ENCODE measurements at places on chromosomes 5 and 9. TPM values are rescaled to one million over a fixed set of nuclear protein-coding genes. Genes with fewer than 3 reads are reported as not detected.

Gene KIF4B
- total RNA-seq, result 3.0 TPM

Gene LHX2
- total RNA-seq, result 5.1 TPM

Gene WWC1
- total RNA-seq, result 3.7 TPM

Gene NLN
- 8.1 TPM for total RNA-seq

Gene PCDHA9
- total RNA-seq, result 2.3 TPM

Gene CAPSL
- 4.5 TPM for total RNA-seq

Gene NKD2
- 42.1 TPM for total RNA-seq

Gene TEK
- total RNA-seq, result 3.9 TPM

Gene C9
- 0.16 TPM for total RNA-seq

Gene IL5
- 12.4 TPM for total RNA-seq

Gene SIT1
- 0.43 TPM for total RNA-seq

Gene CCL27
- total RNA-seq, result 3.1 TPM

Gene C9orf153
- total RNA-seq, result 5.0 TPM

Gene SEMA6A
- total RNA-seq, result 67.6 TPM

Gene ADAMTS12
- 7.5 TPM for total RNA-seq

Gene RANBP17
- 63.9 TPM for total RNA-seq

Gene DIPK1B
- 36.2 TPM for total RNA-seq

Gene IRX4
- total RNA-seq, result 2.7 TPM

Gene SPINK4
- not detected for total RNA-seq

Gene DNAJC18
- 45.0 TPM for total RNA-seq

Gene NPDC1
- 103 TPM for total RNA-seq

Gene ADGRV1
- 12.6 TPM for total RNA-seq

Gene OMD
- 4.9 TPM for total RNA-seq

Gene SLC6A18
- 0.24 TPM for total RNA-seq

Gene ALDH1A1
- 474 TPM for total RNA-seq

Data from testis (tissue), 5 donors.